ENCODE measurements at places on chromosomes 11 and 22.
A peak's percentile ranks its signal among the peaks of the same experiment; 100 is the strongest.

- DNase-seq, result no peak
Observed at GRCh38 chr11:44622721-44623258, 57.3 kb downstream of the CD82 start.

DNA sequence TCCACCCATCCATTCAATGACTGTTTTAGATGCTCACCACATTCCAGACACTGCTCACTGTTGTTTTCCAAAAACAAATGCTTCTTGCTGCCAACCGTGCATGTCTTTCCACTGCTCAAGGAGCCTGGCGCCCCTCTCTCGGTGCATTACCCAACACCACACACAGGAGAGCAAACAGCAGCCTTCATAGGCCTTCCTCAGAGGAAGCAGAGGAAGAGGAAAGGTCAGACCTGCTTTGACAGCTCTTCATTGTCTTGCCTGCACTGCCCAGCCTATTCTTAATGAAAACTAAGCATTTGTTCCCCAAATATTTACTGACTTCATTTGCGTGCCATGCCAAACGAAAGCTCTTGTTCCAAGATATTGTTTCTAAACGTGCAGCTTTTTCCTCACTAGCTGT lies 1129.2 kb downstream of the TBC1D22A start:
- DNase-seq, result no peak

GRCh38 chr11:124761301-124762104 lies 587 bp downstream of the ESAM start:
- no peak for DNase-seq

- peak; percentile 60 for DNase-seq
Observed at GRCh38 chr11:32259641-32260081, 168.8 kb downstream of the RCN1 start.

- DNase-seq, result peak; percentile 66
Observed at GRCh38 chr11:57322256-57323166, 2.2 kb downstream of the TNKS1BP1 start.

DNA sequence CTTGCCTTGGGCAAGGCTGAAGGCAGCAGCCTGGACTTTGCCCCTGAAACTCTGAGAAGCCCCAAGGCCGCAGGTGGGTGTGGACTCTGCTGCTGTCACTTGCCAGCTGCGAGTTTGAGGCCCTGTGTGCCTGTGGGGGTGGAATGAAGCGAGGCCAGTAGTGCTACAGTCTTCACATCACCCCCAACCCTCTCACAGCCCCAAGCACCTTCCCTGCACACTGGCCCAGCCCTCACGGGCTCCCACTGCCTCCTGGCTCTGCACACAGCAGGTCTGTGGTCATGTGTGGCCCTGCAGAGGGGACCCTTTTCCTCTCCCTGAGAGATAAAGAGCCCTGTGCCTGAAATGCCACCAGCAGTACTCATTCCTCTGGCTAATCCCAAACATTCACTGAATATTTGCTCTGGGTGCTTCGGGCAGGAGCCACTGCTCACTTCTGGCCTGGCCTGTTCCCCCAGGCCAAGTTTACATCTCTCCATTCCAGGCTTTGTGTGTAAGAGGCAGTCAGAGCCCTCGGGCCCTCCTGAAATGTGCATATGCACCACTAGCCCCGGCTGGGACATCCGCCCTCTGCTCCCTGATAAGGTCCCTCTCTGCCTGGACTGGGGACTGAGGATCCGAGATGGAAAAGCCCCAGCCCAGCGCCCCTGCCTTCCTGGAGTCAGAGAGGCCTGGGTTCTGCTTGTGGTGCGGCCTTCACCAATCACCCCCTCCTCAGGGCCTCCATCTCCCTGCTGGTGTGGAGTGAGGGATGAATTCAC lies 17.7 kb downstream of the MGAT3 start:
- no peak for DNase-seq

GRCh38 chr11:108370315-108370714 lies 97.0 kb downstream of the C11orf65 start:
- DNase-seq, result no peak

DNA sequence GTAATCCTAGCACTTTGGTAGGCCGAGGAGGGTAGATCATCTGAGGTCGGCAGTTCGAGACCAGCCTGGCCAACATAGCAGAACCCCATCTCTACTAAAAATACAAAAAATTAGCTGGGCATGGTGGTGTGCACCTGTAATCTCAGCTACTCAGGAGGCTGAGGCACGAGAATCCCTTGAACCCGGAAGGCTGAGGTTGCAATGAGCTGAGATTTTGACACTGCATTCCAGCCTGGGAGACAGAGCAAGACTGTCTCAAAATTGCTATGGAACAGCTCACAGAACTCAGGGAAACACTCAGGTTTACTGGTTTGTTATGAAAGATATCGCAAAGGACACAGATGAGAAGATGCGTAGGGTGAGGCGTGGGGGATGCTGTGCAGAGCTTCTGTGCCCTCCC lies 2.7 kb downstream of the FAM118A start:
- DNase-seq, result no peak

GRCh38 chr11:80239217-80239616 lies 798.4 kb upstream of the TENM4 start:
- no peak for DNase-seq

GRCh38 chr11:76280151-76280881 lies 74.0 kb upstream of the WNT11 start:
- no peak for DNase-seq

- no peak for DNase-seq
Observed at GRCh38 chr11:120431633-120432032, 79.9 kb upstream of the GRIK4 start.
